Activated gamma-delta T cell treated with Interleukin-2 at 50 U/mL for 16 hours (primary cell): ENCODE measurements at places on chromosomes 5 and 9.

- DNase-seq, result no peak
Observed at GRCh38 chr9:119907056-119907455, 537.8 kb upstream of the BRINP1 start.

GRCh38 chr9:85508616-85509015 is 233.1 kb downstream of the AGTPBP1 start:
- DNase-seq, result no peak

GRCh38 chr5:157366741-157367674 is 93.0 kb upstream of the NIPAL4 start:
- DNase-seq, result no peak

DNA sequence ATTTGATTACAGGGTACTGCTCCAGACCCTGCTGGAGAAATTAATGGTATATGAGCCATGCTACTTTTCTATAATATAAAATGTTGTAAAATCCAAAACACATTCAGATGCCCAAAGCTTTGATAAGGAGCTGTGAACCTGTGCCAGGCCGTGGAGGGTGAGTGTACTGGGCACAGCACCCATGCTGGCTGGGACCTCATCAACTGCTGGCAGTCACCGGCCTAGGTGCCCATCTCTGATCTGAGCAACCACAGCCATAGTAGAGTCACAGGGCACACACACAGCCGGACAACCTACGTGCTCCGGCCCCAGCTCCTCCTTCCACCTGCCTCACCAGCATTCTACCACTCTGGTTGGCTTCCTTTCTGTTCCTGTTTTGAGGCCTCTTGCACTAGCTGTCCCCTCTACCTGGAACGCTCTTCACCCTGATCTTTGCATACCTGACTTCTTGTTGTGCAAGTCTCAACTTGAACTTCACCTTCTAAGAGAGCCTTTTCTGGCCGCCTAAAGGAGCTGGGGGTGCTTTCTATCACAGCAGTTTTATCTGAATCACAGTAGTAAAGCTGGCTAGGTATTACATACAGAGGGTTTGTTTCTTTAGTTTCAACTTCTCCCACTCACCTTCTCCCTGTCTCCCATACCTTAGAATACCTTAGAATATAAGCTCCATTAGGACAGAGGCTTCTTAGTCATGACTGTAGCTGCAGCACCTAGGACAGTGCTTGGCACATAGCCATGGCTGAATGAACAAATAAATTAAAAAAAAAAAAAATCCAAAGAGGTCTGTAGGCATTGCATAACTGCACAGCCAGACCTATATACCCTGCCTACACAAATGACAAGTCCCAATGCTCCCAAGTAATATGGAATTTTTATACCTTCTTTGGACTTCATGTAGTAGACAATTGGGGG is 51.7 kb downstream of the MED27 start:
- DNase-seq, result no peak

DNA sequence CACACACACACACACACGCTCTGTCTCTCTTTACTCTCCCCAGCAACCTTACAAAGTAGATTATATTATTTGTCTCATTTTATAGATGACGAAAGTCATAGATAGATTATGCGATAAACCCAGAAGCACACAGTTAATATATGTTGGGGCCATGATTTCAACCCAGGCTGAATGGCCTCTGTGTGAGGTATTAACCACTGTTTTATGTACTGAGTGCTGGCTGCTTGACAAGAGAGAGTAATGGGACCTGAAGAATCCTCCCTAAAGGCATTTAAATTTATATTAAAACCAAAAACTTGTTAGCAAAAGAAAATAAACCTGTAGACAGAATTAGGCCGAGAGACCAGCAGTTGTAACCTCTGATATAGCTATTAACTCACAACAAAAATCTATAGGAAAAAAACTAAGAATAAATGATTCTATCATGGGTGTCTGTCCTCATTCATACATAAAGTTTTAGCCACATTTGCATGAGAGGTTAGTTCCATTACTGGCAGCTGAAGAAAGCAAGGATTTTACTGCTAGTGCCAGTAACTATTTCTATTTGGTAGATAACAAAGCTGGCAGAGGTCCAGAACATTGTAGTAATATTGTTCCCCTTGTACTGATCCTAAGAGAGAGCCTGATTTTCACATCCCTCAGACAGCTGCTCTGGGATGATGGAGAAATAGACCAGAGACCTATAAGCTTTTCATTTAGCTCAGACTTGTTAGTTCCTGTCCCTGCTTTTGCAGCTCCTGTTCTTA is 250.9 kb downstream of the ADGRV1 start:
- DNase-seq, result no peak

DNA sequence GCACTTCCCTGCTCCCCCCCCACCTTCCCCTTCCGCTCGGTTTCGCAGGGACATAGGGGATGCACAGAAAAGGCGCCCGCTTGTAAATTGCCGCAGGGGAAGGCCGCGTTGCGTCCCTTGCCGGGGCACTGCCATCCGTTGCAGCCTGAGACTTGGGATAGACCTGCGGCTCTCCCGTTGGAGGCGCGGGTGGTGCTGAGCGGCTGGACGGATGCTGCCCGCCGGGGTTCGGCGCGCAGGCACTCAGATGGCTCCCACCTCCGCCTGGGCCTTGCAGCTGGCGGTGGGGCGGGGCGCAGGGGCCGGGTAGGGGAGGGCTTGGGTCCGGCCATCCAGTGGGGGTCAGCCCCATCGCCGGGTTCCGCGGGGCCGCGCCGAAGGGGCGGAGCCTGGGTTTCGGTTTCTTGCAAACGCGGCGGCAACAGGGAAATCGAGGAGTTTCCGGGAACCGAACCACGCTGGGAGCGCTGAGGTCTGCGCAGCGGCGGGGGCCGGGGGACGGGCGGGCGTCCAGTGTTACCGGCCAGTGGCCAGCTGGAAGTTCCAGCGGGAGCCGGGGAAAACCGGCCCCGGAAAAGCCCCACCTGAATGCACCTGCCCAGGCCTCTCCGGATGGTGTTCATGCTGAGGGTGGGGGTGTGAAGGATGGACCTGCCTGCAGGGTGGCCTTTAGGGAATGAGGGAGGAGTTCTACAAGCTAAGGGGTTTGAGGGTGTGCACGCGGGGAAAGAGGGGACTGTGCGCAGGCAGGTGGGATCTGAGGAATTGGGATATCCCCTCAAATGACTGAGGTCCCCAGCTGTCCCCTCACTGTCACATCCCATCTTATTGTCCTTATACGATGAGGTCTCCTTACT is 6.3 kb upstream of the IRF1 start:
- no peak for DNase-seq

GRCh38 chr5:121366515-121366914 is 485.2 kb upstream of the FTMT start:
- DNase-seq, result no peak

DNA sequence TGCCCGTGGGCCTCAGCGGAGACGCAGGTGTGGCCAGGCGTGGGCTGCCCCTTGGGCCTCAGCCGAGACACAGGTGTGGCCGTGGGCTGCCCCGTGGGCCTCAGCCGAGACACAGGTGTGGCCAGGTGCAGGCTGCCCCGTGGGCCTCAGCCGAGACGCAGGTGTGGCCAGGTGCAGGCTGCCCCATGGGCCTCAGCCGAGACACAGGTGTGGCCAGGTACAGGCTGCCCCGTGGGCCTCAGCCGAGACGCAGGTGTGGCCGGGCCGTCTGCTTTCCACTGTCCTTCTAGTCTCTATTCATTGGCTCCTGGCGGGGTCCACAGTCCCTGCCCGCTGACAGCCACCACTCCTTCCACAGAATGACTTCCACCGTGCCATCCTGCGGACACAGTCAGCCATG is 56.1 kb downstream of the KCNT1 start:
- no peak for DNase-seq

GRCh38 chr5:93626801-93627200 is 43.8 kb downstream of the NR2F1 start:
- DNase-seq, result no peak

DNA sequence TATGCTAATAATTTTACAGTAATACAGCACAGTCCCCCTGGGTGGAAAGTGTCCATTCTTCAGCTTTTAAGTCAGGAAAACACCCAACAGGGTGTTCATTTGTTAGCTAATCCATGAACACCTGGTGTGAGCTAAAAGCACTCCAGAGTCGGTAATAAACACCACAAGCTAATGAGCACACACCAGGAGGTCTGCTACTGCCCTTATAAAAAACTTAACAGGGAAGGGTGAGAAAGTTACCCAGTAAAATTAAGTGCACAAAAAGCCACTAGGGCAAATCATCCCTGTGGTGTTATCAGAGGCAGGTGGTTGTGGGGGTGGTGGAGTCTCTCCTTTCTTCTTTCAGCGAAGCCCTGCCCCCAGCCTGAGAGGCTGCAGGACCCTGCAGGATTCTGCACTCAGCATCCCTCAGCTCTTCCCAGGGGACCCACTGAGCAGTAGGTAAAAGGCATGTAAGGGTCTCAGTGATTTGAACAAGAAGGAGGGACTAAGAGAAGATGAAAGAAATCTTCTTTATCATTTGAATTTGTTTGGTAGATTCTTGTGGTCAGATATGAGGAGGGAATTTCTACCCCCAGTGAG is 14.4 kb downstream of the GDNF start:
- no peak for DNase-seq

DNA sequence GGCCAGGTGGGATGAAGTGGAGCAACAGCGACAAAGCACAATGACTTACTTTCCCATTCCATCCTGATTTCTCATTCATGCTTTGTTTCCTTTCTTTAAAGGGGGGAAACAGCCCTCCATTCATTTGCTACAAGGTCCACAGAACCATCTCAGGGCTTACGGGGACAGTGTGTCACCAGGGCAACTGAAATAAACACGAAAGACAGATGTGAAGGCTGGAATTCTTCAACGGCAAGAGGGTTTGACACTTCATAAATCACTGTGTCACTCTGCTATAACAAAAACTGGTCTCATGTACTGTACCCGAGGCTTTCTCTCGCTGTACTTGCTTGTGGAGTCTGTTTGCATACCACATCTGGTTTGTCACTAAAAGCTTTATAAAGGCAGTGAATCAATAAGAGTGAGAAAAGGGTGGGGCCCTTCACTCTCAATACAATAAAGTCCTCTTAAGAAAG is 150.8 kb downstream of the EFNA5 start:
- DNase-seq, result no peak

- no peak for DNase-seq
Observed at GRCh38 chr5:107566986-107567385, 103.8 kb downstream of the EFNA5 start.

- DNase-seq, result no peak
Observed at GRCh38 chr5:14415024-14415697, 166.4 kb upstream of the OTULINL start.

- no peak for DNase-seq
Observed at GRCh38 chr5:123538670-123539459, 26.9 kb downstream of the CSNK1G3 start.

- no peak for DNase-seq
Observed at GRCh38 chr5:2727550-2727949, 23.9 kb downstream of the IRX2 start.

GRCh38 chr5:593511-593910 is 18.6 kb upstream of the CEP72 start:
- DNase-seq, result no peak

DNA sequence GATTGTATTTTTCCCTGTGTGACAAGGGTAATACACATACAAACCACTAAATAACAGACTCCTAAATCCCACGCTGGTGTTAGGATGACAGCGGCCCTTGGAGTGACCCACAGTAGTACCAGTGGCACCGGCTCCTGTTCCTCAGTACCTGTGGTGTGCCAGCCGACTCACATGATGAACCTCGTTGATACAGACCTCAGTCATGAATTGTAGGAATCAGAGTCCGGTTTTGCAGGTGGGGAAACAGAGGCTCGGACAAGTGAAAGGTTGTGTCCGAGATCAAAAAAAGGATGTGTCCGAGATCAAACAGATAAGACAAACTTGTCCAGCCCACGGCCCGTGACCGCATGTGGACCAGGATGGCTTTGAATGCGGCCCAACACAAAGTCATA is 78.0 kb downstream of the AMBP start:
- no peak for DNase-seq

GRCh38 chr5:111950660-111951059 is 193.7 kb upstream of the NREP start:
- no peak for DNase-seq

DNA sequence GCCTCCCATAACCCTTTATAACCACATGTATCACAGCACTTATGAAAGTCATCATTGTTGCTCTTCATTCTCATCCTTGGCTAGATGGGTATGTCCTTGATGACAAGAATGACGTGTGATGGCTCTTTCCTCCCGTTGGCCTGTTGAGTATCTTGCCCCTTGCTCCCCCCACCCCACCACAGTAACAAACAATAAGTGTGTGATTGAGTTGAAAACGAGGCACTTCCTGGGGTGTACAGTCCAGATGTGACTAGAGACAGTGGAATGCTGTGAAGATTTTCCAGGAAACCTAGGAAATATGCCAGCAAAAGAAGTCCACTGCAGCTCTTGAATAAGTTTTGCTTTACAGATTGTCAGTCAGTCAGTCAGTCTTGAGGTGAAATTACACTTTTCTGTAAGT is 262.5 kb downstream of the ELAVL2 start:
- DNase-seq, result no peak

DNA sequence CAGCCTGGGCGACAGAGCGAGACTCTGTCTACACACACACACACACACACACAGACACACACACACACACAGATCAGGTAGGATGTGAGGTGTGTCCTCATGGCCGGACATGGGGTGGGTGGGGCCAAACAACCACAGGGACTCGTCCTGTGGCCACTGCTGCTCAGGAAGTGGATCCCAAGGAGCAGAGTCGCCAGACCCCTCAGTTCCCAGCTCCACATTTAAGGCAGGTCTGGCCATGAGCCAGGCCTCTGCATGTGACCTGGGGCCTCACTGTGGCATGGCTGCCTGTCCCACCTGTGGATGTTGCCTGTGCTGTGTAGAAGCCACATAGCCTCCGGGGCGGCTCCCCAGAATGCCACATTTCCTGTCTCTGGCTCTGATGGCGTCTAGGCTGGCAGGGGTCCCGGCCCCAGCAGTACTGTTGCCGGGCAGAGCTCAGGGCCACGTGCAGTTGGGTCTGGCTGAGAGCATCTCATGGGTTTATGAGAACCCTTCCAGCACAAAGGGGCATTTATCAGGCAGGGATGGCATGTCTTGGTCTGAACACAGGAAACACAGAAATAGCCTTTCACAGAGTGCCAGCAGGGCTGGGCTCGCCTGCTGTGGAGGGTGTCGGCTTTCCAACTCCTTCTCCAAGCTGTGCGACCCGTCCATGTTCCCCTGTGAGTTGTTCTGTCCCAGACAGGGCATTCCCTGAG is 9.9 kb upstream of the NINJ1 start:
- DNase-seq, result peak; percentile 67

DNA sequence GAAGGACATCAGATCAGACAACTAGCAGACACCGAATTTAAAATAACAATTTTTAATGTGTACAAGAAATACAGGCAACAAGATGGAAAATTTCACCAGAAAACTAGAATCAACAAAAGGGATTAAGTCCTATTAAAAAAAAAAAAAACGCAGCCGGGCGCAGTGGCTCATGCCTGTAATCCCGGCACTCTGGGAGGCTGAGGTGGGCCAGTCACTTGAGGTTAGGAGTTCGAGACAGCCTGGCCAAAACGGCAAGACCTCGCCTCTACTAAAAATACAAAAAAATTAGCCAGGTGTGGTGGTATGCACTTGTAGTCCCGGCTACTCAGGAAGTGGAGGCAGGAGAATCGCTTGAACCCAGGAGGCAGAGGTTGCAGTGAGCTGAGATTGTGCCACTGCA is 64.3 kb upstream of the UBAC1 start:
- no peak for DNase-seq
